ENCODE measurements at places on chromosomes 7 and 10.

DNA sequence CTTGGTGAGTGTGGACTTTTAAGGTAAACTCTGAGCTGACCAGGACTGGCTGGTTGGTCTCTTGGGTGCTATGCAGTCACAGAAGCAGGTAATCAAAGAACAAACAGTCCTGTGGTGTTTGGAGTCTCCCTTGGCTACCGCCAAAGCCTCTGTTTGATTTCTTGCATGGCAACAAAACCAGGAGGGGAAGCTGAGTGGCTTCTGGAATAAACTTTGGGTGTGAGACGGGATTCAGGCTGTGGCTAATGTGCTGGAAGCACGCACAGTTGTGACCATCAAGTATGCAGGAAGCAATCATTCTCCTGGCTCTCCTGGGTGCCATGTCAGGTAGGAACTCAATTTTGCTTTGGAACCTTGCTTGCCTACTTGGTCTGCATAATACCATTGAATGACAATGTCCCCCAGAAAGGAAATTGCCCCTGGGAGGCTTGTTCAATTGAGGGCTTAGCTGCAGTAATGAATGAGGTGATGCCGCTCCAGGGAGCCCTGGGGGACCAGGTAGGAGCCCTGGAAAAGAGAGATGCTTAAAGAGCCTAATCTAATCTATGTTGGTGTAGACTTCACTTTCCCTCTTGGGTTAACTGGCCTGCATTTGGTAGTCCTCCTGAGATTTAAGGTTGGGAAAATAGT lies at the start of gene CDHR3:
Gene CDHR3 (plus strand): TSS at position 227 of the 630 bp plus-strand sequence. CDS start 55 bp downstream, at position 282.
- no peak for DNase-seq

DNA sequence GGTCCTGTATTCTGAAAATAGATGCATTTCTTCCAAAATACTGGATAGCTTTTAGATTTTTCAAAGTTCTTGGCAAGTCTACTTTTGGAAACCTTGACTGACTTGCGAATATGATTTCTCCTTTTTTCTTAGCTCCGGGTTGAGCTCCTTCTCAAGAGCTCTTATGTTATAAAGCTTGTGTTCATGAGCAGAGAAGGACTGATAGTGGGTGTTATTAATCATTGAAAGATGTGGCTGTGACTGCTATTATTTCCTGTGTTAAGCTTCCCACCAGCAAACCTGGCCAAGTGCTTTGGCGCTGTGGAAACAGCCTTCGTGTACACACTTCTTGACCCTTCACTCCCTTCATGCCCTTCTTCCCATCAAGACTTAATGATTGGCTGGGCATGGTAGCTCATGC lies 98.2 kb downstream of the KIAA1217 start:
- DNase-seq = no peak

- no peak for DNase-seq
These were observed 13.9 kb downstream of the PIK3AP1 start for GRCh38 chr10:96706331-96706853.

- DNase-seq = no peak
These were observed 4.5 kb downstream of the FGF8 start for GRCh38 chr10:101771380-101771779.

DNA sequence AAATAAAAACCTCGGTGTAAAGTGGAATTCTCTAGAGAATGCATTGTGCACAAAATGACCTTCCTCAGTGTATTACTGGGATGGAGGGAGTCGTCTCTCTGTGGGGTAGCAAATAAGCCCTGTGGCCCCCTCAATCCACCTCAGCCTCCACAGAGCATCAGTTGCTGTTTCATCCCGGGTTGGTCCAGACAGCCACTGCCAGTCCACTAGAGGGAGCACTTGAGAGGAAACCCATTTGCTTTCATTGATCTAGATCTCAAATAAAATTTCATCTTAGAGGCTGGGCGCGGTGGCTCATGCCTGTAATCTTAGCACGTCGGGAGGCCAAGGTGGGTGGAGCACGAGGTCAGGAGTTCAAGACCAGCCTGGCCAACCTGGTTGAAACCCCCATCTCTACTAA lies 1128.7 kb downstream of the CNTNAP2 start:
- DNase-seq = no peak

DNA sequence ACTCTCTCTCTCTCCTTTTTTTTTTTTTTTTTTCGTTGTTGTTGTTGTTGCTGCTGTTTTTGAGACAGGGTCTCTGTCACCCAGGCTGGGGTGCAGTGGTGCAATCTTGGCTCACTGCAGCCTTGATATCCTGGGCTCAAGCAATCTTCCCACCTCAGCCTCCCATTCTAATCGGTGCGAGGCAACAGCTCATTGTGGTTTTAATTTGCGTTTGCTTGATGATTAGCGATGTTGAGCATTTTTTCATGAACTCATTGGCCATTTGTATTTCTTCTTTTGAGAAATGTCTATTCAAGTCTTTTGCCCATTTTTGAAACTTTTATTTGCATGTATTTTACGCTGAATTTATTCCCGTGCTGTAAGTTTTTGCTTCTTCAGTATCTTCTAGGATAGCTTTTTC lies 13.3 kb upstream of the ZC3HAV1L start:
- no peak for DNase-seq

GRCh38 chr7:139916717-139917395 lies 87.8 kb downstream of the TBXAS1 start:
- DNase-seq = no peak
